HS-5 (cell line): ENCODE measurements at places on chromosomes 12 and 14.

DNA sequence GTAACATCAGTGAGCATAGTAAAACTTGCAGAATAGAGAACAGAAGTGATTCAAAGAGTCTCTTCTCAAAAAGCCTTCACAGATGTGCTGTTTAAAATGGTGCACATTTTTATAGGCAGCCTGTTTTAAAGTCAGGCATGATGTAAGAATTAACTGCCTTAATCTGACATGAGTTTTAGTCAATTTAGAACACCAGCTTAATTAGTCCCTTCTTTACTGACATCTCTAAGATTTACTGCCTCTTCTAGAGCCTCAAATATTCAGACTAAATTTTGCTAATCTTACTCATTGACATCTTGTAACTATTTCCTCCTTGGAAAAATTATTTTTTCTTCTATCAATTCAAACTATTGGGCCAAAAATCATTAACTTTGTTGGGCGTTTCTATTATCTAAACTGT is 782.5 kb downstream of the C12orf50 start:
- DNase-seq = no peak

DNA sequence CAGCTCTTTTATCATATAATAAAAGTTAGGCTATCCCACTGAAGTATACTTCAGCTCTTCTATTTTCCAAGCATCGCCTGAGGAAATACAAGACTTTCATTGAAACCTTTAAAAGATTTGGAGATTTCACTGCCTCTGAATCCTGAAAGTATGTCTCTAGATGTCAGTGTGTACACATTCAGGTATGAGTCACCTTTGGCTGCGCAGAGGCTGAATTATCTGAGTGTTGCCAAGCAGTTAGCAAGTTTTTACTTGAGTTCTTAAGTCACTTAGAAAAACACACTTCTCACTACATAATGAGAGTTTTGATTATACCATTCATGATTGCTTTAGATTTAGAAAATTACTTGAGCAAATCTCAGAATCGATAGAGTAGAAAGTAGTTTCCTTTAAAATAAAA is 210.3 kb downstream of the TMTC2 start:
- peak; percentile 22 for DNase-seq

- no peak for DNase-seq
Measured at GRCh38 chr14:72560889-72561493, 332.9 kb downstream of the DPF3 start.

DNA sequence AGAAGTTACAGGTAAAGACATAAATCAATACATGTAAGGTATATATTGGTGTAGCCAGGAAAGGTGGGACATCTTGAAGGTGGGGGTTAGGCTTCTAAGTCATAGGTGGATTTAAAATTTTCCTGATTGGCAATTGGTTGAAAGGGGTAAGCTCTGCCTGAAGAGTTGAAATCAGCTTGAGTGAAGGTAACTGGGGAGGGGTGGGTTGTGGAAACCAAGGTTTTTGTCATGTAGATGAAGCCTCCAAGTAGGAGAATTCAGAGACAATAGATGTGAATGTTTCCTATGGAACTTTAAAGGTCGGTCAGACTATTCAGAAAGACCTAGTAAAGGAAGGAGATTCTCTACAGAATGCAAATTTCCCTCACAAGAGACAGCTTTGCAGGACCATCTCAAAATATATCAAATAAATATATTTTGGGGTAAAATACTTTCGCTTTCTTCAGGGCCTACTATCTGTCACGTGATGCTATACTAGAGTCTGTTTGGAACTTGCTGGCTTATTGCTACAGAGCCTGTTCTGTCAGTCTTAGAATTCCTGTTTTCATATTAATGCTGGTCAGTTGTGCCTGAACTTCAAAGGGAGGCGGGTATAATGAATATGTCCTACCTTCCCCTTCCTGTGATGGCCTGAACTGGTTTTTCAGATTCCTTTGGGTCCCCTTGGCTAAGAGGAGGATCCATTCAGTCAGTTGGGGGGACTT is 20.6 kb upstream of the SPATA7 start:
- DNase-seq = no peak

DNA sequence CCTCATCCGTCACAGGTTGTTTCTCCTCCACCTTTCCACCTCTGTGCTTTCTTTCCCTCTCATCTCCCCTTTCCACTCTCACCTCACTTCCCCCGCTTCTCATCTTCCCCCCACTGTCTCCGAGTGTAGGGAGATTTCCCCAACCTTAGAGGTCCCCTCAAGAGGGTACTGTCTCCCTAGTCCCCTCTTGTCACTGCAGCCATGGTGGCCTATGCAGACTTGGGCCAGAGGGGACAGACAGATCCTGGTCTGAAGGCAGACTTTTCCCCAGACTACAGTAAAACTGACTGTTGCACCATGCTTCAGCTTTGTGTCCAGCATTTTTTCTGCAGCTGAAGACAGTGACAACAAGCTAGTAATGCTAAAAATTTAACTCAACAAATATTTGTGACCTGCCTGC is 41.2 kb downstream of the KANSL2 start:
- no peak for DNase-seq

DNA sequence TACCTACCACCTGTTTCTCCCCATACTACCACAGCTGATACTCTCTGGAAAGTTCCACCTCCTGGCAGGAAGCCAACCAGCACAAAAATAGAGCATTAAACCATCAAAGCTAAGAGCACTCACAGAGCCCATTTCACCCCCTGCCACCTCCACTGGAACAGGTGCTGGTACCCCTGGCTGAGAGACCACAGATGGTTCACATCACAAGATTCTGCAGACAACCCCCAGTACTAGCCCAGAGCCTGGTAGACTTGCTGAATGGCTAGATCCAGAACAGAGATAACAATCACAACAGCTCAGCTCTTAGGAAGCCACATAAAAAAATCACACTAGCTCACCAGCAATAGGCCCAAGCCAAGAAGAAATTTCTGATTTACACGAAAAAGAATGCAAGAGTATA is 855.2 kb downstream of the FSCB start:
- no peak for DNase-seq

- DNase-seq = no peak
Measured at GRCh38 chr12:43858096-43858495, 22.2 kb downstream of the TMEM117 start.
